ENCODE measurements at places on chromosomes 13 and 19.

DNA sequence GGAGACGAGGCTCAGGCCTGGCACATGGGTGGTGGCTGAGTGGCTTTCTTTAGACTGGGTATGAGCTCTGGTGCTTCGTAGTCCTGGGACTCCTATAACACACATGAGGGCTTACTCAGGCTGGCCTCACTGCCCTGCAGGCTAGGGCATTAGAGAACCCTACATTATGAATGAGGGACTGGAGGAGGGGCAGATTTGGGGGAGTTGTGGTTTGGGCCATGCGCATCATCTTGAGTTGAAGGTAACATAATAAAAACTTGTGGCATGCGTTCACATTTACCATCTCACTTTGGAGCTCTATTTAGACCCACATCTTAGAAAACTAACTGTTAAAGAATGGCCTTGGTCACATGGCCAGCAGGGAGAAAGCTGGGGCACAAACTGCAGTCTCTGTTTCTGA is 54.2 kb downstream of the STARD13 start:
- DNase-seq: no peak

DNA sequence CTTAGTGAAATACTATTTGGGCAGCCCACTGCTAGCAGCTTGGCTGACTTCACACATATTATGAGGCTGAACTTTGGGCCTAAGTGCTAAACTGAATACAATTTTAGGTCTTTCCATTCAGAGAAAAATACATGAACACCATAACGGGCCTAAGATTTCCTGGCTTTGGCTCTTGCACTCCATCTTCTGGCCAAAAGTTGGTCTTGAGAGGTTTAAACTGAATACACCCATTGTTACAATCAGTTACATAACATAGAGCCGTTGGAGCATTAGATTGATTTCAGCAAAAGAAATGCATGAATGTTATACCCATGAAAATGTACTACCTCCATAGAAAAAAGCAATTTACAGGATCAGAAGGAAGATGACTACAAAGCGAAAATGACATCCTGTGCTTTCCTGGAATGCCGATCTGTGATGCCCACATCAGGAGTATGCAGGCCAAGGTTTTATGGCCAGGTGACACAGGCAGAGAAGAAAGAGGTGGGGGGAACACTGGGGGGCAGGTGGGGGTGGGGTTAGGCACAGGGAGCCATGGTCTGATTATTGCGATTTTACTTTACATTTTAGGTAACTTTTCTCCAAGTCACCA is 11.1 kb upstream of the SHISA2 start:
- DNase-seq: peak; percentile 33

DNA sequence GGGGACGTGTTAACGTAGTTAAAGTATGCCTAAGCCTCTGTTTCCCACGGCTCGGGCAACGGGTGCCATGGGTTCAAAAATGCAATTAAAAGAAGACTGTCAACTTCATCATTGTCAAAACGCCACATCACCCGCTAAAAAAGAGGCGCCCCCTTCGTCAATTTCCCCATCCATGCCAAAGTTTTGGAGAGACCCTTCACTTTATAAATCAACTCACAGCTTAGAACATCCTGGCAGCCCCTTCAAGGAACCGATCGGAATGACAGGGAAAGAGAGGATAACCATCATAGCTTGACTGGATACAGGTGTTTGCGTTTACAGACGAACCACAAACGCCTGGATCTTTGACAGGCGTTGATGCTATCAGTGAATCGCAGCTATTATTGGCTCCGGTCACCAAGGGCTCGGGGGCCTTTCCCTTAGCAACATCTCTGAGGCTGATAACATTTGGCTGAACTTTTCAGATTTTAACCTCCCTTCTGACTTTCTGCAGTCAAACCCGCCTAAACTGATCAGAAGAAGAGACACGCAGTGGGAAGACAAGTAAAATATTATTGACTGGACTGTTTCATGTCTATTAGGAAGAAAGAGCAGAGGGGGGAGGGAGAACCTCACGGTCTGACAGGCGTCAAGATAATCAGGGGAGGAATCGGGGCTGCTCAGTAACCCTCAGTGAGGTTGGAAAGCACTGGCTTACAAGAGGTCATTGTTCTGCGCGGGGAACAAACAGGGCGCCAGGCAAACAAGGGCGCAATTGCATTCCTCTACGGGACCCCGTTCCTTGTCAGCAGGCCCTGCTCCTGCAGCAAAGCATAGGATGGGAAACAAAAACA is 322.5 kb upstream of the ZNF507 start:
- no peak for DNase-seq

DNA sequence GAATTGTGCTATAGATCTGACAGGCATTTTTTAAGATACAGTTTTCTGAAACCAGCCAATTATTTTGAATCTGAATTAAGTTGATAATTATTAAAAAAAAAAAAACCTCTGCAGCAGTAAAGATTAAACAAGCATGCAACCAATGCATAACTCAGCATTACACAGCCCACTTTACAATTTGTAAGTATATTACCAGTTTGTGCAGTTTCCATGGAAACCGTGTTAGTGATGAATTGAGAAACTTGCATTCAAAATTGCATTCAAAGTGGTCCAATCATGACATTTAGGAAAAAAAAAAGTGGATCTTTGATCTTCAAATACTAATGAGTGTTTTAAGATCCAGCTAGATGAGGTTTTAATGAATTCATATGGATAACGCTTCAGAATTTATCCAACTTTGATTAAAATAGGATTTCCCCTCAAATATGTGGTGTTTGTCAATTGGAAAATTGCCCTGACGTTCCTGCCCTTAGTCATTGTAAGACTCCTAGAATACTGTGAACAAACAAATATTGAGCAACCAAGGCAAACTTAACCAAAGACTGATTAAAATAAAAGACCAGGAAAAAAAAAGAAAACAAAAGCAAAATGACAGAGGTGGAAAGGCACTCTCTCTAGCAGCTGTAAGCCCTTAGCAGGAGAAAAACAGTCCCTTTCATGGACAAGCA is 314.8 kb upstream of the MAB21L1 start:
- DNase-seq: peak; percentile 48

DNA sequence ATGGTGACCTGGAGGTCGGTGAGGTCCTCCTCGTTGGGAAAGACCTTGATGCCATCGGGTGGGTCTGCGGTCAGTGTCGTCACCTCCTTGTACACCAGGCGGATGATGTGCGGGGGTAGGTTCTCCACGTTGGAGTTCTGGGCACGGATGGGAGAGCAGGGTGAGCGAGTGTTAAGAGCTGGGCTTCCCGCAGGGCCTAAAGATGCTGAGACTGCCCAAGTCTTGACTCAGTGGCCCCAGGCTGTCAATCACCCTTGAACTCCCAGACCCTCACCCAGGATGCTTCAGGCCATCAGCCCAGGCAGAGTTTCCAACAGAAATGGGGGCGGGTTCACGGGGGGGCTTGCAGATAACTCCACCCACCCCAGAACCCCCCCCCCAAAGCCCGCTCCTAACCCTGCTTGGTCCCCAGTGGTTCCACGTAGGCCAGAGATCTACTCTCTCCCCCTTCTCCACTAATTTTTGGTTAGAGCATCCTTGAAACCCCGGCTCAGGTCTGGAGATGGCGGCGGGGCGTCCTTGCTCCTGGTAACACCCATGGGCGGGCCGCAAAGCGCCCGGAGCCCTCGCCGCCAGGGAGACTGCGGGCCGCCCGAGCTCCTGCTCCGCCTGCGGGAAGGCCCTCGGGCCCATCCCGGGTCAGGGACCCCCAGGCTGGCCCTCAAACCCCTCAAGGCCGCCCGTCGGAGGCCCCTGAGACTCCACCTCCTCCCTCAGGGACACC is 600 bp downstream of the UBE2S start:
- DNase-seq: no peak

GRCh38 chr13:34857558-34858325 is 84.3 kb upstream of the NBEA start:
- DNase-seq: no peak

GRCh38 chr19:18208098-18208951 is 4.5 kb upstream of the RAB3A start:
- DNase-seq: peak; percentile 94

- peak; percentile 97 for DNase-seq
Measured at GRCh38 chr19:43474986-43475705, 9.7 kb upstream of the LYPD3 start.

DNA sequence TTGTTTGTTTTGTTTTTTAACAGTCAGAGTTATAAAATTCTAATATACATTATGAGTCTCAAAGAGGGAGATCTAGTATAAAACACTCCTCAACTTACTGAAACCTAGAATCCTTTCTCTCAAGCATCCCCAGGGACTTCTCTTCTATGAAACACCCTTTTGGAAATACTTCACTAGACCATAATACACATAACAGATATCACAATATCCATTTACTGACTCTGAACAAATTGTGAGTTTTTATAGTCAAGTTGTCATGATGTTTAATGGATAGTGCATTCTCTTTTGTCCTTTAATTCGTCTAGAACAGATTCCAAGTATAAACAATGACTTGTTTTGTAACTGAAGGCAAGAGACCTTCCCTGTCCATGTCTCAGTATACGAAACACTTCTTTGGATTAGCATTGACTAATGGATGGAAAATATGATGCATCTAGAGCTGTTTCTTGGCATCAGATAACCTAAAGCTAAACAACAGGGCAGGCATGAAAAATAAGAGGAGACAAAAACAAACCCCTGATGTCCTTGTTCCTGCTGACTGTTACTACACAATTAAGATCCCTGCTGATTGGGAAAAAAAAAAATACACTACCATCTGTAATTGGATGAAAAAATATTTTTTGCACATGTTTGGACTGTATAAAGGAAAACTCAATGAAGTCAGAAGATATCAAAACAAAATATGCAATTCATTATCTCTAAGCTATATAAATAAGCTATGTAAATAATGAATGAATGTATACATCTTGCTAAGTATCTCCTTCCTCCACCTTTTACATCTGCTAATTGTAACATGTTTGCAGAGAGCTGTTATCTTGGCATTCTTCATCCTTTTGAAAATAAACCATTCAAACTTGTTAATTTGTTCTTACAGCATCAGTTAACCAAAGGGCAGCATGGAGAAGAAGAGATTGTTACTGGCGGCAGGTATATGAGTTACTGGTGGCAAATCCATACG is 214.2 kb downstream of the LACC1 start:
- no peak for DNase-seq

DNA sequence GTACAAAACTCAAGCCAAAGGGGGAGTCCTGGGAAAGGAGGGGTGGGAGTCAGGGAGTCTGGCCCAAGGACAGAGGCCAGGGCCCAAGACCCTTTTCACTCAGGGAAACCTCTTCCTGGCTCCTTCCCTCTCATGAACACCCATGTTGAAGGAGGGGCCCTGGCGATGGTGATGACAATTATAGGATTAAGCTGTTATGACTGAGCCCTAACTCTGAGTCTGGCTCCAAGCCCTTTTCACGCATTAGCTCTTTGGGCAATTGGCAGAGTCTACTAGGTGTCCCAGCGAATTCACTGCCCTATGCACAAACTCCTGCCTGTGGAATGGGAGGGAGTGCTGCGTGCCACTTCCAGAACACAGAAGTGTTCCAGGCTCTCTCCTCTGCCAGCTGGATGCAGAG is 20.7 kb downstream of the ZNF575 start:
- DNase-seq: no peak

DNA sequence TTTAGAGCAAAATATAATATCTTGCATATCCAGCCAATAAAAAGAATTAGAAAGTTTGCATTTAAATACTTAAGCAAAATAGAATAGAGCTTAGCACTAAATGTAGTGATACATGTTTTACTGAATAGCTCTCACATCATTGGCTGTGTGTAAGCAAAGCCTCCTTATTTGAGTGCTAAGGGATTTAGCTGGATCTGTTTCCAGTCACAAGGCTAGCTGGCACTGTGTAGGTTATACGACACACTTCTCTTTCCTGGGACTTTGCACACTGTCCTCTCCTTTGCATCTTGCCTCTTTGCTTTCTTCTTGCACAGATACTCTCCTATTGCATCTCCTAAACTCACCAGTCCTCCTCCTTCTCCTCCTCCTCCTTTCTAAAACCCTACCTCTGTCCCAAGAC is 423.8 kb downstream of the KLF5 start:
- no peak for DNase-seq

DNA sequence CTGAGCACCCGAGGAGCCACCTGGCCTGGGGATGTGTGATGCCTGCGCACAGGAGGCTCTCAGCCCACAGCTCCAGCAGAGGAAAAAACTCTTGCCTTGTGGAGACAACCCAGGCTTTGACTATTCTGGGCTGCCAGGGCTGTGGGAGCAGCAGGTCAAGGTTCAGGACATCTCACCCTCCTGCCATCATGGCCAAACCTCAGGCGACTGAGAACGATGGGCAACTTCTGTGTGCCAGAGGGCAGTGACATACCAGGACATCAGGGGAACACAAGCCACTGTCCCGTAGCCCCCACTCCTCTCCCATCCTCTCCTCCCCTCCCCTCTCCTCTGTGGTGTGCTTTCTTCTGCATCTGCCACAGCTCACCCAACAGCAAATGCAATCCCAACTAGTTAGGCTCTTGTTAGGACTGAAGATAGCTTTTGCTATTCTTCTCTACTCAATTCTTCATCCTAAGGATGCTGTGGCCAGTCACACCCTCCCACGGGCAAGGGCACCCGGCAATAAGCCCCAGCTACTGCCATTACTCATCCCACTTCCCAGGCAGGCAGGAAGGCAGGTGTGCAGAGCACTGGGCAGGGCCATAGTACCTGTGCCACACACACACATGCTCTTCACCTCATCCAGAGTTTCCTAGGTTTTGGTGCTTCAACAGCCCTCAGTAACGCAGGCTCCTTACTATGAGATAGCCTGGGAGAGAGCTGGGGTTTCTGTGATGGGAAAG is 16.8 kb downstream of the ELL start:
- DNase-seq: no peak

GRCh38 chr13:42228527-42228926 is 43.4 kb upstream of the AKAP11 start:
- DNase-seq: no peak

DNA sequence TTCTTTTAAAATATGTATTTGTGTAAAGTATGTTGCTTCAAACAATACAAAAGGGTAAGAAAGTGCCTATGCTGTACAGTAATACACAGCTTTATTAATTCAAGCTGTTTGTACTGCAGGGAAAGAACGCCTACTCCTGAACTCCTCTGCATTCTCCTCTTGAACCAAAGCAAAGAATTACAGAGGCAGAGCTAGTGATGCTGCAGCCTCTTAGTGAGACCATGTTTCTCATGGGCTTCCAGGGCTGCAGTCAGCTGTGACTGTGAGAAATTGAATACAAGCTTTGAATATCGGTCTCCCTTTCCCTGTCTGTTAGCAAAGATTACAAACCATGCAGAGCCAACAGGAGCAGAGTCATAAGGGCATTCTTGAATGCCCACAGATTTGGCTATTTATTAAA is 248.5 kb downstream of the SLITRK1 start:
- DNase-seq: no peak

DNA sequence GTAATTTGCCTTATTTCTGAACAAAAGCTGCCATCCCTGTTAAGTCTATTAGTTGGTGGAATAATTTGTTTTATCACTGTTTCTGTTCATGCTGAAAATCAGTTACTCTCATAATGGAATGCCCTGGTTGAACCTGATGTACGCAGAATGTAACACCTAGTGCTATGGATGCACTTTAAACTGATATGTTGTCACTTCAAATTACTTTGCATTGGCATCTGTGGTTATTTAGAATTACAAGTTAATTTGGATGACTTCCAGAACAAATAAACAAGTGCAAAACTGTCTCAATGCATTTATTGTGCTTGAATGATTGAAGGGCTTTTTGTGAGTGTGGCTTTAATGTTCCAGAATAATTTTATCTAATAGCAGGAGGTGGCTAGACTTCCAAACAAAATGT is 368.2 kb upstream of the SLITRK5 start:
- no peak for DNase-seq

GRCh38 chr19:1856698-1857603 is 6.4 kb downstream of the KLF16 start:
- peak; percentile 70 for DNase-seq

- no peak for DNase-seq
Measured at GRCh38 chr13:42063105-42063504, 14.7 kb downstream of the DGKH start.
